ENCODE measurements at places on chromosomes 7 and 10.

DNA sequence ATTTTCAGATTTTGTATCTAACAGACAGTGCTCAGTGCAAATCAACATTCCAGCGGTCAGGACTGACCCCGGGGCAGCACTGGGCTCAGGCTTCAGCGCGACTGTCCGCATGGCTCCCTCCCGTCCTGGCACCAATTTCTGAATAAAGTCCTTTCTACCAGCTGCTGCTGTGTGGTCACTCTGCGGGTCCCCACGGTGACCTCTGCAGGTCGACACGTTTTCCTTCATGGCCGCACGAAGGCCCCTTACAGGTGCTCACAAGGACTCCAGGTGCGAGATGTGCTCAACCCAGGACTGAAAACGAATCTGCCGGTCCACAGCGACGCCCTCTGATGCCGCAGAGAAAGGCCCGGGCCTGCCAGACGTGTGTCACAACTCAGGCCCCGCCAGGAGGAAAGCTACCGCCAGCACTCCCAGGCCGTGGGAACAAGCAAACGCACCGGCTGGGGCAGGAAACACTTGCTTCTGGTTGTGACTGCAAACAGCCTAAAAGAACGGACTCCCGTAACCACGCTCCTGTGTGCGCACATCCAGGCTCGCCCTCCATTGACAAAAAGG is 3.7 kb upstream of the UTF1 start:
- DNase-seq: peak; percentile 27
- H3K36me3 ChIP-seq: no peaks in the 10 kb centered on the region
- H3K27me3 ChIP-seq: peaks cover 36% of the 10 kb centered on the region
- H3K4me1 ChIP-seq: peaks cover 24% of the 10 kb centered on the region

DNA sequence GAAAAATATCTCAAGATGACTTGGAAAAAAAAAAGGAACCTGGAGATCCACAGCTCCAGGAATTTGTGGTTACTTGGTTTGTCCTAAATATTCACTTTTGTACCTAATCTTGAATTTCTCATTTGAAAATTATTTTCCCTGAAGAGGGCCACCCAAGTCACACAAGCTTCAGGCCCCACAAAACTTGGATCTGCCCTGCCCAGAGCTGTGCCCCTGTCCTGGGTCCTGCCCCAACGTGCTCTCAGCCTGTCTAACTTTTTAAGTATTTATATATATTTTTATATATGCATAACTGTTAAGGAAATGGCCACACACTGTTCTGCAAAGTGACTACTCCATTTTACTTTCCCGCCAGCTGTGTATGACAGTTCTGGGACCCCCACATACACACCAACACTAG is 123.5 kb downstream of the ARHGAP22 start:
- no peaks in the 10 kb centered on the region for H3K36me3 ChIP-seq
- DNase-seq: no peak
- H3K27ac ChIP-seq: no peak overlapping the region
- no peaks in the 10 kb centered on the region for H3K4me1 ChIP-seq

GRCh38 chr10:89206402-89207180 is 526 bp downstream of the CH25H start:
- H3K27me3 ChIP-seq: peaks cover 36% of the 10 kb centered on the region
- peaks cover 10% of the 10 kb centered on the region for H3K4me1 ChIP-seq
- no peaks in the 10 kb centered on the region for H3K36me3 ChIP-seq
- peak; percentile 25 for DNase-seq
- peak overlapping the region; percentile 72 for H3K4me3 ChIP-seq

GRCh38 chr7:89809291-89809690 is 345.0 kb upstream of the STEAP1 start:
- no peak overlapping the region for H3K27ac ChIP-seq
- no peak overlapping the region for H3K4me3 ChIP-seq

DNA sequence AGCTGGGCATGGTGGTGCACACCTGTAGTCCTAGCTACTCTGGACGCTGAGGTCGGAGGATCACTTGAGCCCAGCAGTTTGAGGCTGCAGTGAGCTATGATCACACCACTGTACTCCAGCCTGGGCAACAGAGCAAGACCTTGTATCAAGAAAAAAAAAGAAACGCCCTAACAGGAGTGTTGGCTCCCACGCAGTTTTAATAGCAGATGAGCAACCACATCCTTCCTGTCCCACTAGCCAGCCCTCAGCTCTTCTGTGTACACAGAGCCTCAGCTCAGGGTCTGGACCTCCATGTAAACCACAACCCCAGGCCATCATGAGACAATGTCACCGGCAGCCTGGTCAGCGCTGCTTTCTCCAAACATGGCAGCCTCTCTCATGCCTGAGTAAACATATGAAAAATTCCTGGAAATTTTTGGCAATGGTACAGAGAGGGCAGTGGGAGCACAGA is 108.2 kb downstream of the PIP4K2A start:
- H3K4me1 ChIP-seq: peaks cover 87% of the 10 kb centered on the region
- peaks cover 64% of the 10 kb centered on the region for H3K36me3 ChIP-seq
- H3K27ac ChIP-seq: peak overlapping the region; percentile 69
- no peak overlapping the region for H3K4me3 ChIP-seq

GRCh38 chr7:147485660-147486210 is 1104.8 kb upstream of the C7orf33 start:
- H3K4me1 ChIP-seq: no peaks in the 10 kb centered on the region
- no peaks in the 10 kb centered on the region for H3K36me3 ChIP-seq
- DNase-seq: no peak
- no peak overlapping the region for H3K27ac ChIP-seq
- H3K27me3 ChIP-seq: no peaks in the 10 kb centered on the region

DNA sequence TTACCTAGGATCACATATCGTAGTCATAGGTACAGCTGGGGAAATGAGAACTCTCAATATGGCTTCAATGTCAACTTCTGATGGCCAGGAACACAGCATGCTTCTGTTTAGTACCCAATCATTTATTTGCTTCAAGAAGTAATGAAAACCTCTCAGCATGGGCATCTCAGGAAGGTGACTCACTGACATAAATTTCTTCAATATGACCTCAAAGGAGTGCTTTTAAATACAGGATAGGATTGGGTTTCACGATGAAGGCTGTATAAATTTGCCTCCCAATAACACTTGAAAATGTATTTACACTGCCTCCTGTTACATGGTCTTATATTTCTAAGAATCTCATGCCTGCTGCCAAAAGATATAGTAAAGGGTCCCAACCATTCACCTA is 15.1 kb downstream of the ITGA8 start:
- no peaks in the 10 kb centered on the region for H3K4me1 ChIP-seq
- no peaks in the 10 kb centered on the region for H3K27me3 ChIP-seq
- H3K4me3 ChIP-seq: no peak overlapping the region
- DNase-seq: no peak

DNA sequence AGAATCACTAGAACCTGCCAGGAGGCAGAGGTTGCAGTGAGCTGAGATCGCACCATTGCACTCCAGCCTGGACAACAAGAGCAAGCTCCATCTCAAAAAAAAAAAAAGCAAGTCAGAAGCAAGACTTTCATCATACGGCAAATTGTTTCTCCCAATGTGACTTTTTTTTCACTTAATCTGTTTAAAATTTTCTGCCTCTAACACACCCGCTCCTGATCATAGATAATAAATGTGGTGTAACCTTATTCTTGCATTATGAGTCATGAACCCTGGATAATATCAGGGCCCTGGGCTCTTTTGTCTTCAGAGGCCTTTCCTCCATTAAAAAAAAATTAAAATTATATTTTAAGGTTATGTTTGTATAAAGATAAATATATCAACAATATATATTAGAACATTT is 111.4 kb upstream of the JCAD start:
- no peaks in the 10 kb centered on the region for H3K4me1 ChIP-seq
- H3K36me3 ChIP-seq: no peaks in the 10 kb centered on the region
- H3K27ac ChIP-seq: no peak overlapping the region
- H3K27me3 ChIP-seq: peaks cover 16% of the 10 kb centered on the region
- no peak for DNase-seq

GRCh38 chr10:375815-376505 is 240.7 kb downstream of the ZMYND11 start:
- no peaks in the 10 kb centered on the region for H3K27me3 ChIP-seq
- H3K4me1 ChIP-seq: peaks cover 6% of the 10 kb centered on the region
- H3K27ac ChIP-seq: no peak overlapping the region
- no peaks in the 10 kb centered on the region for H3K36me3 ChIP-seq

DNA sequence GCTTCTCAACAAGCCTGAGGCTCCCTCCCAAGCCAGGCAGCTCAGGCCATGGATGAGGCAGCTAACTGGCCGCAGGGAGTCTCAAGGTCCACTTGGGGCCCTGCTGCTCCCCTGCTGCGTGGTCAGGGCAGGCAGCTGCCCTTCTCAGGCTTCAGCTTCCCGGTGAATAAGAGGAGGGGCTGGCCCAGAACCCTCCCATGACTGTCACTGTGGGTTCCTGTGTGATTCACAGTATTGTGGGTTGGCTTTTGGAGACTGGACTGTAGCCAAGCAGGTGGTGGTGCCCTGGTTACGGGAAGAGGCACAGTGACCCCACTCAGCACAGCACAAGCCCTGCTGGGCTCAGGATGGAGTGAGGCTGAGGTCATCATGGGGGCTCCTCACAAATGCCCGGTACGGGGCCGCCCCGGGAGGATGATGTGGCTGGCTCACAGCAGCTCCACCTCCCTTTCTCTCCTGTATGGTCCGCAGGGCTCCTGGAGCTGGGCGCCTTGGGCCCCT is 189.8 kb downstream of the HECW1 start:
- no peaks in the 10 kb centered on the region for H3K36me3 ChIP-seq
- H3K27ac ChIP-seq: no peak overlapping the region
- peaks cover 34% of the 10 kb centered on the region for H3K4me1 ChIP-seq

DNA sequence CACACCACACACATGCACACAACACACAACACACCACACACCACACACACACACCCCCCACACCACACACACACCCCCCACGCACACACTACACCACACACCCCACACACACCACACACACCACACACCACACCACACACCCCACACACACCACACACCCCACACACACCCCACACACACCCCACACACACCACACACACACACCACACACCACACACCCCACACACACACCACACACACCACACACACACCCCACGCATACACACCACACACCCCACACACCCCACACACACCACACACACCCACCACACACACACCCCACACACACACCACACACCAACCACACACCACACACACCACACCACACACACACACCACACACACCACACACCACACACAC is 16.4 kb downstream of the UCN3 start:
- no peak for DNase-seq
- no peaks in the 10 kb centered on the region for H3K4me1 ChIP-seq
- H3K27ac ChIP-seq: no peak overlapping the region

DNA sequence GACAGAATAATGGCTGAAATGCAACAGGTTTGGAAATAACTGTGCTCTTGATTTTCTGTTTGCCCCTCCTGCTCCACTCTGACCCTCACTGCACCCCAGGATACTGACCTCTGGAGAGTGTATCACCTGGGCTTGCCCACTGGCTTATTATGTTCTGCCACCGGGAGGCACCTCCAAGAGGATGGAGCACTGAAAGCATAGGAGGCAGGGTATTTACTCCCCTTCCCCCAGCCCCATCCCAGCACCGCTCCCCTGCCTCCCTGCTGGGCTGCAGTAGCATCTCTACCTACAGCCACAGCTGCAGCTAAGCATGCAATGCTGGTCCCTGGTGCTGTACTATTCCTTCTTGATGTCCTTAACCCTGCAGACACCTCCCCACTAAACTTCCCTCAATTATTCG is 26.4 kb downstream of the RAB11FIP2 start:
- no peak overlapping the region for H3K27ac ChIP-seq
- H3K27me3 ChIP-seq: no peaks in the 10 kb centered on the region
- H3K4me1 ChIP-seq: no peaks in the 10 kb centered on the region
- peaks cover 4% of the 10 kb centered on the region for H3K36me3 ChIP-seq

GRCh38 chr10:101859530-101859929 is 15.9 kb upstream of the KCNIP2 start:
- no peak overlapping the region for H3K4me3 ChIP-seq
- no peak overlapping the region for H3K27ac ChIP-seq
- H3K36me3 ChIP-seq: peaks cover 24% of the 10 kb centered on the region
- H3K27me3 ChIP-seq: no peaks in the 10 kb centered on the region
- H3K4me1 ChIP-seq: no peaks in the 10 kb centered on the region
- DNase-seq: no peak

DNA sequence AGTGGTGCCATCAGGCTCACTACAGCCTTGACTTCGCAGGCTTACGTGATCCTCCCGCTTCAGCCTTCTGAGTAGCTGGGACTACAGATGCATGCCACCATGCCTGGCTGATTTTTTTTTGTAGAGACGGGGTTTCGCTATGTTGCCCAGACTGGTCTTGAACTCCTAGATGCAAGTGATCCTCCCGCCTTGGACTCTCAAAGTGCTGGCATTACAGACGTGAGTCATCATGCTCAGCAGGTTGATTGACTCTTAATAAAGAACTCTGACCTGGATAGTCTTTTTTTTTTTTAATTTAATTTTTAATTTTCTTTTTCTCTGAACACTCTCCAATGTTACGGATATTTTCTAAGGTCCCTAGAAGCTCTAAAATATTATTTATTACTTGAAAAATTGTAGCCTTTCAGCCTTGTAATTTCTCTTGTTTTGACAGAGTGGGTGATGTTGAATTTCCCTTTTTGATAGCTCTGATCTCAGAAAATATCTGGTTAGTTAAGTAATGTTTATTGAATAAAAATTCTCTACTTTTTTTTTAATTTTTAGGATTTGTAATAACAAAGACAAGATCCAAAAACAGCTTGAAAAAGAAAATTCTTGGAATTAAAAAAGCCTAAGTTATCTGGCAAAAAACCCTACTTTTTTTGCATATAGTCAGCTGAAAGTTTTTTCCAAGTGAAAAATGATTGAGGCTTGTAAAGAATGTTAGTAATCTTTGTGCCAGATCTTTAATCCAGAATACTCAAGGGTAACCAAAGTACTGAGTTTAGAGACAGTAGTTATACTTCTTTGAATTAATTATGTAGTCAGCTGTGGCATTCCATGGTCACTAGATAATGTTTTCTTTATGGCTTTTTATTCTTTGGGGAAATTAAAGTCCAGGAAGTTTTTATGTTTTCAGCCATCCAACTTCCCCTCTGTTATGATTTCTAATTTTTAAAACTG is 26.7 kb downstream of the TBC1D12 start:
- no peaks in the 10 kb centered on the region for H3K4me1 ChIP-seq
- H3K36me3 ChIP-seq: no peaks in the 10 kb centered on the region
- H3K4me3 ChIP-seq: no peak overlapping the region
- H3K27ac ChIP-seq: no peak overlapping the region

- no peaks in the 10 kb centered on the region for H3K36me3 ChIP-seq
- no peaks in the 10 kb centered on the region for H3K4me1 ChIP-seq
- no peaks in the 10 kb centered on the region for H3K27me3 ChIP-seq
- H3K4me3 ChIP-seq: no peak overlapping the region
- H3K27ac ChIP-seq: no peak overlapping the region
- DNase-seq: no peak
Observed at GRCh38 chr7:16268821-16269768, 152.2 kb downstream of the CRPPA start.

- no peak for DNase-seq
- H3K4me3 ChIP-seq: no peak overlapping the region
- H3K27ac ChIP-seq: no peak overlapping the region
- H3K36me3 ChIP-seq: no peaks in the 10 kb centered on the region
Observed at GRCh38 chr10:130606001-130606405, 469.8 kb downstream of the GLRX3 start.

GRCh38 chr10:98461500-98461842 is 14.7 kb upstream of the HPS1 start:
- H3K4me3 ChIP-seq: no peak overlapping the region
- H3K27ac ChIP-seq: no peak overlapping the region
- H3K4me1 ChIP-seq: peaks cover 2% of the 10 kb centered on the region
- H3K27me3 ChIP-seq: peaks cover 20% of the 10 kb centered on the region

GRCh38 chr7:12890586-12890985 is 203.2 kb downstream of the ARL4A start:
- no peak overlapping the region for H3K4me3 ChIP-seq
- H3K36me3 ChIP-seq: no peaks in the 10 kb centered on the region
- no peak overlapping the region for H3K27ac ChIP-seq
- no peaks in the 10 kb centered on the region for H3K27me3 ChIP-seq

- no peak overlapping the region for H3K4me3 ChIP-seq
- no peaks in the 10 kb centered on the region for H3K4me1 ChIP-seq
- no peak for DNase-seq
- no peaks in the 10 kb centered on the region for H3K36me3 ChIP-seq
Observed at GRCh38 chr10:111724121-111724520, 459.4 kb downstream of the GPAM start.

All from activated naive CD8-positive, alpha-beta T cell treated with anti-CD3 and anti-CD28 coated beads, Interleukin-2, amount 50 U/mL, for 24 hours (primary cell).